ENCODE measurements at places on chromosomes 12 and 14.

DNA sequence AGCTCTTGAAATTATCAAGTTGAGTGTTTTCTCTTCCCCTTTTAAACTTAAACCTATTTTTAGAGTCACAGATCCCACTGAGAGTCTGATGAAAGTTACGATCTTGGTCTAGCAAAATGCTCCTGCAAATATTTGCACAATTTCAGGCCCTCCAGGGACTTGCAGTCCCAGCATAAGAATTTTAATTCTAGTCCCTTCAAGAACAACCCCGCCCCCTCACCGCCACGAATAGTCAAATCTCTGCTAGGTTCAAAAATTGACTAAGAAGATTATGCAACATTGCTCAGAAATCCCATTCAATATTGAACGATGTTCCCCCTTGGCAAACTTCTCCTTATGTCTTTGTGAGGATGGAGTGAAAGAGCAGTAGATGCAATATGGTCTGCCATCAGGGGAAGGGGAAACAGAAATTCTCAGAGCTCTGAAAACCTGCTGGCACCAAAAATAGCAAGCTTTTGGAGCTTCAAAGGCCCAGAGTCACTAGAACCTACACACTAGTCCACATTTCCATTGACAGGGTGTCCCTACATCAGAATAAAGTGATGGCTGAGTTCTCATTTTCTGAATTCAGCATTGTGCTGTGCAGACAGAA lies 127.5 kb upstream of the CCDC175 start:
- DNase-seq = no peak

- DNase-seq = no peak
These were observed 213.5 kb upstream of the KRR1 start for GRCh38 chr12:75724928-75725312.

DNA sequence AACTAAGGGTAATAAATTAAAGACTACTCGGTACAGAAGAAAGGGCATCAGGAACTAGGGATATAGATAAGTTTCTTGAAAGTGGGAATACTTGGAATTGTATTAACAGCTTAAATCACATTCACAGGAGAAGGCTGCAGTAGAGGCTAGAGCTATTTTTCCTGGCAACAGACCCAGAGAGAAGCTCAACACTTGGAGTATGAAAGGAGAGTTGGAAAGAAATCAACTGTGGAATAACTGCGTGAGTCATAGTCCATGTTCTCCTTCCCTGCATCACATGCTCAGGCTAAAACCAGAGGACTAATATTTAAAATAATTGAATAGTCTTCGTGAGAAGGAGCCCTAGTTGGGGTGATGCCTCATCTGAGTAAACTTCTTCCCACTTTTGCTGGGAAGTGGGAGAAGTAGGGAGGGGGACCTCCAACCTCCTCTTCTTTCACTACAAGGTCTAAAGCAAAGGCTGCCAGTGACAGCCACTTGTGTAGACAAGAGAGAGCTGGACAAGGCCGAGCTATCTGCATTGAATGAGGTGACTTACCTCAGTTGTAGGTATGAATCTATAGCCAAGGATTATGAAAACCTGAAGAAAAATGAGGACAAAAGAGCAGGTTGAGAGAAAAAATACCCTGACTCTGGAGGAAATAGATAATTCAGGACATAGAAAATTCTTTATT lies 32.7 kb downstream of the DYRK2 start:
- DNase-seq = no peak

DNA sequence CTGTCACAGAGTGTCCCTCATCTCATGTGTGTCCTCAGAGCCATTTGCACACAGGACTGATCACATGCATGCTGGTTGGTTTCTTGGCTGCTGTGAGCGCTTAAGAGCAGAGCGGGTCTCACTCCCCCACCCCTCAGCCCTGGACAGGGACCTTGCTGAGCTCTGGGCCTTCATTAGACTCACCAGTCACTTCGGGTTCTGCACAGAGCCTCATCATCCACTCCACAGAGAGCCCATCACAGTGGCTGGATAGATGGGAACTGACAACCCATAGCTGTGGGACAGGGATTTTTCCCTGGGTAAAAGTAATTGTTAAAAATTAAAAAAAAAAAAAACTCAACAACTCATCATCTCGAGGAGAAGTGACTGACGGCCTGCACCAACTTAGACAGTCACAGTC lies 8.2 kb downstream of the GLRX5 start:
- DNase-seq = no peak

DNA sequence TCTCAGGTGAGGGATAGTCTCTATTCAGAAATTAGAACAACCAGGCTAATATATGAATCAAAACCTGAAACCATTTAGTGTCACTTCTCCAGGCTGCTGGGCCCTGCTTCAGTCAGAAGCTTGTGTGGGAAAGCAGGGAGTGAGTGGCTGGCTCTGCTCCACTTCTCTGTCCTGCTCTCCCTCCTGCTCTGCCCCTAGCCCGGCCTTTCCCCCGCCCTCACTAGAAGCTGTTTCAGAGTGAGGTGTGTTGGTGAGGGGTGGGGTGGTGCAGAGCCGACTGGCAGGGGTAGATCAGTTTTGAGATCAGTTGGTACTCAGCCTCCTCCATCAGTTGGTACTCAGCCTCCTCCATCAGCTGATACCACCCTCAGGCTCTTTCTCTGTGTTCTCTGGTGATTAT lies 7.0 kb upstream of the PPP1R1A start:
- DNase-seq = no peak

GRCh38 chr12:94618995-94619695 lies 31.2 kb downstream of the TMCC3 start:
- DNase-seq = no peak

GRCh38 chr12:66638666-66639065 lies 40.2 kb downstream of the GRIP1 start:
- DNase-seq = no peak

- DNase-seq = no peak
These were observed 11.1 kb downstream of the EPS8 start for GRCh38 chr12:15778126-15778525.

DNA sequence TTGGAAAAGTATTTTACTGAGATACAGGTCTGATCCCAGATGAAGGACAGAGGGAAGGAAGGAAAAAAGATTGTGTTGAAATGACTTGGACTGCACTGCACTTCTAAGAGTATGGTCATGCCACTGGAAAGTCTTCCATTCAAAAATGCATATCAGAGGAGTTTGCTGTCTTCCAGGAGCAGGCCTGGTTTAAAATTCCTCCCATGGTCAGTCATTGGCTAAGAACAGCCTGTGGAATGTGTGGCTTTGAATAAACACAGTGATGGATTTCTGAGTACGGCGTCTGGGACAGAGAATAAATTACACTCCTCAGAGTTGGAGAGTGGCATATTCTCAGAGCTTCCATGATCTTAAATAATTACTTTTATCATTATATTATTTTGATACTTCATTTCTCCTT lies 245.8 kb upstream of the PDZRN4 start:
- DNase-seq = no peak

DNA sequence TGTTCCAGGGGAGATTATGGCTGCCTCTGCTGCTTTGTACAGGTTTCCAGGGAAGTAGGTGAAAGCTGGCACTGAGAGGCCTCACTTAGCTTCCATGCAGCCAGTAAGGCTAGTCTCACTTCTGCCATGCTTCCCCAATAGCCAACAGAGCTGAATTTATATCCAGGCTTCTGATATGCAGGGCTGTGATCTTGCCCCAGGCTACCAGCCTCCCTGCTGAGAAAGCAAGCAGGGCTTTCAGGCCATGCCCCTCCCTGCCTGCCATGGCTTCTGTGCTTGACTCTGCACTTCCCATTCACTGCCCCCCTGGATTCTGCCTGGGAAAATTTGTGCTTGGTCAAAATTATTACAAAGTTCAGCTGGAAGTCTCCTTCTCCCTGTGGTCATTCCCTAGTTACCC lies 302.1 kb upstream of the FBXO33 start:
- no peak for DNase-seq

DNA sequence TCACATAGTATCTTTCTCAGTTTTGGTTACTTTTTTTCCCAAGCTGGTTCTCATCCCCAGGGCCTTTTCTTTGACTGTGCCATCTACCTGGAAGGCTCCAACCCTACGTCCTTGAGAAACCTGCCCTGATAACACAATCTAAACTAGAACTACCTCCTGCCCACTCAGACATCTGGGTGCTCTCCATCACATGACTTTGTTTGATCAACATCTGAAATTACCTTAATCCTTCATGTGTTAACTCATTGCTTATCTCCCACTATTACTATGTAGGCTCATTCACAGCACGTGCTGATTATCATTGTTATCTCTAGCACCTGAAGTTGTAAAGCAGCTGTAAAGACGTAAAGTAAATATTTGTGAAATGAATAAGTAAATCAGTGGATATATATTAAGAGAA lies 784.0 kb downstream of the TMTC2 start:
- DNase-seq = no peak

- DNase-seq = no peak
These were observed 24.0 kb upstream of the SLC8A3 start for GRCh38 chr14:70212752-70213151.

DNA sequence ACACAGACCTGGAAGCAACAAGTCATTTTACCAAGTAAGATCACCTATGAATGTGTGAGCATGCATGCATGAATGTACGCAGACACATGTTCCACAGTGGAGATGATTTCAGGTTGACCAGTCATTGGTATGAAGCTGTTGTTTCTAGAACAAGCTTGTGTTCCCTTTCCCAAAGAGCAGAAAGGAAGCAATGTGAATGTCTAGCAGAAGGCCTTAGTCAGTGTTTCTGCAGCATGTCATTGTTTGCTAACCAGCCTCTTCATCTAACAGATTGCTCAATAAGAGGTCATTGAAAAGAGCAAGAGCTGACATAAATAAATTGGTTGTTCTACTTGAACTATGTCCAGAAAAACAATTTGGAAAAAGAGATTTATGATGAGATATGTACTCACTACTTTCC lies 191.4 kb downstream of the PLCZ1 start:
- DNase-seq = no peak

DNA sequence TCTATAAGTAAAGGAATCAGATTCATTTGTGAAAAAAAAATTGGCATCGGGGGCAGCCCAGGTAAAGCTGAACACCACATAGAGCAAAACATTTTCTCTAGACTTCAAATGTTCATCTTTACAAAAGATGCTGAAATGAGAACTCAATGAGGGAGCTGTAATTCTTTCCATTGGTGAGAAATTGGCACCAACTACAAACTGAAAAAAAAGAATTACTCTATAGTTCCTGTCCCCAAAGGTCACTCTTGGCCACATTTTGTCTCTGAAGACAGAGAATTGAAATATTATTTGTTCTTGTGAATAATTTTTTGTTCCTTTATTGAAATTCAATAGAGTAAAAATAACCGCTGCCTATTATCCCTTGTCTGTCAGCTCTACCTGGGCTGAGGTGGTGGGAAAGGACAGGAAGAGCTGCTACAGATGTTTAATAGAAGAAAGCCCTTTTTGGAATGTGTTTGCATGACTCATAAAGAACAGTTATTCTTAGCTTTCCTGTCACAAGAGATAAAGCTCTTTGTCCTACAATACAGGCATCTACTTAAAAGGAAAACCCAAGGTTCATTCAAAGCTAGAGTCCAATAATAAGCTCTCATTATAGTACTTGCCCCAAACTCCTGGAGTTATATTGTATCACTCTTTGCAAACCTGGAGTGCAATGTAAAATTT lies 380.1 kb upstream of the KITLG start:
- DNase-seq = no peak

DNA sequence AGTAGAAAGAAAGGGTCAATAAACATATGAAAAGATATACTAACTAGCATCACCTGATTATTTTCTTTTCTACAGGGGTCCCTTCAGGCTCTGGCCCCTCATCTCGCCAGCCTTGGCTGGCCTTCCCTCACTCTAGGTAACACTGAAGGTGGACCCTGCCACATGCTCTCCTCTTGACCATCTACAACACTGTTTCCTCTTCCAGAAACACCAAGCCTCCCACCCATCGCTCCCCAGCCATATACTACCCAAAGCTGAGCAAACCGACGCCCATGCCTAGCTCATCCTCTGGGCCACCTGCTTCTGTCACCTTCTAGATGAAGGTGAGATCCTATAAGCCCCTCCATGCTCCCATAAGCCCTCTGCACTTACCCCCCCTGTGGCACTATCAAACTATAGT lies 14.8 kb downstream of the ANAPC5 start:
- no peak for DNase-seq

GRCh38 chr12:132428936-132429601 lies 60.9 kb upstream of the FBRSL1 start:
- DNase-seq = no peak

- peak; percentile 50 for DNase-seq
These were observed 3.0 kb downstream of the WNT1 start for GRCh38 chr12:48980953-48981756.

GRCh38 chr14:55062517-55063351 lies 11.3 kb downstream of the MAPK1IP1L start:
- DNase-seq = no peak

DNA sequence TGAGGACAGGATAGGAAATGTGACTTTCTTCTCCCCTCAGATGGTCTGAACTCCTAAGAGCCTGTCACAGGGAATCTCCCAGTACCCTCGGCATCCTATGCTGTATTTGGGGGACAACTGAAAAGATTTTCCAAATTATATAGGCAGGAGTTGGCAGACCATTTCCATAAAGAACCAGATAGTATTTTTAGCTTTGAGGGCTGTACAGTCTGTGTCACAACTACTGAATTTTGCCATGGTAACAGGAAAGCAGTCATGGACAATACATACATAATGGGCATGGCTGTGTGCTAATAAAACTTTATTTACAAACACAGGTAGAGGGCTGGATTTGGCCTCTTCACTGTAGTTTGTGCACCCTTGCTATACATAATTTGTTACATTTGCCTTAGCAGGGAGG lies 30.4 kb upstream of the TMEM132C start:
- no peak for DNase-seq

GRCh38 chr14:26395726-26396125 lies 202.1 kb downstream of the NOVA1 start:
- DNase-seq = no peak

GRCh38 chr12:52494518-52494917 lies 1.5 kb upstream of the KRT6A start:
- DNase-seq = no peak

DNA sequence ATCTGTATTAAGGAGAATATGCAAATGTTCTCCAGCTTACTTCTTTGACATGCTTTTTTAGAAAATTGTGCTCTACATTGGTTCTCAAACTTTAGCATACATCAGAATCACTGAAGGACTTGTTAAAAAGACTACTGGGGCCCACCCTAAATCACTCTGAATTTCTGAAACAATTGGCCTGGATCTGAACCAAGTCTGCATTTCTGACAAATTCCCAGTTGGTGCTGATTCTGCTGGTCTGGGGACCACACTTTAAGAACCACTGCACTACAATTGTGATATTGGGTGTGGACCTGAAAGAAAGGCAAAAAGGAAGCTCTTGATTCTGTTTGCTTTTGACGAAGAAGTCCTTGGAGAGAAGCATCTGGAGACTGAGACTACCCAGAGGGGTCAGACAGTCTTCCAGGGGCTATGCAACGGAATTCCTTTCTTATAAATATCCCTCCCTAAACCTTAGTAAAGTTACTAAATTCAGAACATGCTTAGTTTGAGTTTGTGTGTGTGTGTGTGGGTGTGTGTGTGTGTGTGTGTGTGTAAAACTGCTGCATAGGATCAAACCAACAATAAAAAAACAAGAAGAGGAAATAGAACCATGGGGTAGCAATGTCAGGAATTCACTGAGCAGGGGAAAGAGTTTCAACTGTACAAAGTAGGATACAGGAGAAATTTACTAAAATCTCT lies 36.8 kb downstream of the EAPP start:
- DNase-seq = no peak

GRCh38 chr12:26162905-26163304 lies 32.5 kb upstream of the SSPN start:
- DNase-seq = no peak

- DNase-seq = peak; percentile 24
These were observed 39.2 kb downstream of the EFCAB11 start for GRCh38 chr14:89915114-89915878.

GRCh38 chr12:127355061-127355841 lies 911.7 kb upstream of the TMEM132C start:
- no peak for DNase-seq

All from activated effector memory CD4-positive, alpha-beta T cell treated with Interleukin-2 at 50 U/mL for 16 hours (primary cell).